ENCODE measurements at places on chromosomes 3 and 15.
A peak's percentile ranks its signal among the peaks of the same experiment; 100 is the strongest.

DNA sequence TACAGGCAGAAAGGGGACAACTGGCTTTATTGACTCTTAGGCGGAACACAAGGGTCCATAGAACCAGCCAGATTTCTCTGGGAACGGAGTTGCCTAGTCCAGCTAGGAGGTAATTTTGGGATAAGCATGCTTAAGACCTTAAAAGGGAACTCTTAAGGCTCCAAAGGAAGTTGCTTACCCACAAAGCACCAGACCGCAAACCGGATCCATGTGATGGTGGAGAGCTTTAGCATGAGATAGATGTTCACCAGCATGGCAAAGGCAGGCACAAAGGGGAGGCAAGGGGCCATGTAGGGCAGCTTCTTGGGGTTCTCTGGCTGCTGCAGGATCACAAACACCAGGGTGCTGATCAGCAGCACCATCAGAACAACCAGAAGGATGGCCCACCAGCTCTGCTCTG lies 61.4 kb downstream of the CLDN11 start:
- H3K4me1 ChIP-seq, result peaks cover 6% of the 10 kb centered on the region
- no peak overlapping the region for H3K27ac ChIP-seq
- H3K4me3 ChIP-seq, result no peak overlapping the region
- H3K27me3 ChIP-seq, result peaks cover 16% of the 10 kb centered on the region

DNA sequence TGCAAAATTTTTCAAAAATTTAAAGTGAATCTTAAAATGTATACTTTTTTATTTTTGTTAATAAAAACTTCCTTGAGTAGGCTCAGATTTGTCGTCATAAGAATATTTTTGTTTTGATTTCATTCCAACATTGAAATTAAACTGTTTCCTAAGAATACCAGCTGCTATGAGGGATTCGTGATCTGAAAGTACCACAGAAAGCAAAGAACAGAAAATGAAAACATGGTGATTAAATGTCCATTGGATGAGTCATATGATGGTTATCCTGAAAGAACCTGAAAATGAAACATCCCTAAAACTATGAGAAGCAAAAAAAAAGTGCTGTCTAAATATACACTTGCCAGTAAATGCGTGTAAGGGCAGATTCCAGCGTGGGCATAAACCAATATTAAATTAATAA lies 143.8 kb downstream of the GMNC start:
- no peak for DNase-seq
- no peak overlapping the region for H3K4me3 ChIP-seq
- no peaks in the 10 kb centered on the region for H3K36me3 ChIP-seq

GRCh38 chr3:124780761-124781475 lies 50.7 kb downstream of the UMPS start:
- H3K27me3 ChIP-seq, result peaks cover 25% of the 10 kb centered on the region
- no peak overlapping the region for H3K4me3 ChIP-seq
- no peak overlapping the region for H3K27ac ChIP-seq
- H3K4me1 ChIP-seq, result peaks cover 8% of the 10 kb centered on the region

DNA sequence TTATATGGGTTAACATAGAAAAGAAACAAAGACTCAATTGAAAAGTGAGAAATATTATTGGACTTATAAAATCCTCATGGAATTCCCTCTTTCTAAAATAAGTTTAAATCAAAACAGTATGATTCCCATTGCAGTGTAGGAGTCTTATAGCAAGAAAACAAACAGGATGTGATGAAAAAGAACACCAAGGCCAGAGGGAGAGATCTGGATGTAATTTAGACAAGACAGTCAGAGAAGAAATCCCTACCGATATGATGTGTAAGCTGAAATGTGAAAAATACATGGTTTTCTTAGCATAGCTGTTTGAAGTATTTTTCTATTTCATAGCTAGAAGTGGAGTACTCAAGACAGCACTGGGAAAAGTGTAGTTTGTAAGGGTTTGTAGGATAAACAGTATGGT lies 521.5 kb downstream of the RSL24D1 start:
- H3K4me3 ChIP-seq, result no peak overlapping the region
- DNase-seq, result no peak
- peaks cover 11% of the 10 kb centered on the region for H3K36me3 ChIP-seq
- no peaks in the 10 kb centered on the region for H3K4me1 ChIP-seq

- peaks cover 7% of the 10 kb centered on the region for H3K4me1 ChIP-seq
- H3K36me3 ChIP-seq, result no peaks in the 10 kb centered on the region
- no peak overlapping the region for H3K27ac ChIP-seq
Measured at GRCh38 chr3:172697558-172697957, 13.3 kb downstream of the NCEH1 start.

DNA sequence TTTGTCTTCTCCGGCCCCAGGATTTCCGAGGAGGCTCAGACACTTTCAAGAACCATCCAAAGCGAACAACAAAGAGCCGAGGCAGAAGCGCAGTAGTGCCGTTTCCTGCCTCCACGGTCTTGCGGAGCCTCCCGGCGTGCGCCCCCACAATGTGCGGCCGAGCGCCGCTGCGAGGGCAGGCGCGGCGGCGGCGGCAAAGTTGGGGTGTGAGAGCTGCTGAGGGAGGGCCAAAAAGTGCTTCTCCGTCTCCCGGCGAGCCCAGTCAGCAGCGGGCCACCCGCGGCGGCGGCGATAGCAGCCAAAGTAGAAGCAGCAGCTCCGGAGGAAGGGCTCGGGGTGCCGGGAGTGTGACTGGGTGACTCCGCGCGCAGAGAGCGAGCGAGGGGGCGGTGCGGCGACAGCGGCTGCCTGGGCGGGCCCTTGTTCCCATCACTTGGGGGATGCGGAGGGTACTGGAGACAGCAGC lies 749.1 kb downstream of the ROBO1 start:
- no peak overlapping the region for H3K4me3 ChIP-seq
- H3K27me3 ChIP-seq, result peaks cover 8% of the 10 kb centered on the region
- peak; percentile 5 for DNase-seq
- H3K27ac ChIP-seq, result no peak overlapping the region
- H3K36me3 ChIP-seq, result peaks cover 6% of the 10 kb centered on the region
- peaks cover 7% of the 10 kb centered on the region for H3K4me1 ChIP-seq

DNA sequence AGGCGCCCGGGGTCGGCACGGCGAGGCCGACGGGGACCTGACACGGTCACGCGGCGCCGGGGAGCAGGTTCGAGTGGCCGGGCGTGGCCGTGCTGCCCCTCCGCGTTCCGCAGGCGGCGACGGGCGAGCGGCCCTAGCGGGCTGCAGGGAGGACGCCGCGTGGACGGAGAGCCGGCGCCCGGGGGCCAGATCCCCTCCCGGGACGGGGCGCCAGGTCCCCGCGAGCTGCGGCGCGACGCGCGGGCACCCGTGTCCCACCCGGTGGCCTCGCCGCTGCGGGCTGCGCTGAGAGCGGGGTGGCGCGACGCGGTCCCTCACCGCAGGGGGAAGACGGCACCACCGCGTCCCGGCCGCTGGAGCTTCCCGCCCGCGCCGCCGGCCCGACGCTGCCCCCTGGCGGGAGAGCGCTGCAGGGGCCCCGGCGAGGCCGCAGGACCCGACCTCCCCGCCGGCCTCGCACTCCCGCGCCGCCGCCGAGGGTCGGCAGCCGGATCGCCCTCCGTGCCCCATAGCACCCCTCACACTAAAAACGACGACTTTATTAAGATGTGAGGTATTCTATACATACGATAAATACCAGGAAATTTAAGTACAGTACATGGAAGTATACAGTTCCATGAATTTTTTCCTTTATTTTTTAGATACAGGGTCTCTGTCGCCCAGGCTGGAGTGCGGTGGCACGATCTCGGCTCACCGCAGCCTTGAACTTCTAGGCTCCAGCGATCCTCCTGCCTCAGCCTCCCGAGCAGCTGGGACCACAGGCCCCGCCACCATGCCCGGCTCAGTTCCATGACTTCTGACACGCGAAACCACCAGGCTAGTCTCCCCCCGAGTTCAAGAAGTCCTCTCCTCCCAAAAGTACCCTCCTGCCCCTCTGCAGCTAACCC lies 1.3 kb upstream of the PIGZ start:
- peak; percentile 77 for DNase-seq
- H3K4me3 ChIP-seq, result peak overlapping the region; percentile 77
- H3K27me3 ChIP-seq, result peaks cover 24% of the 10 kb centered on the region
- peaks cover 17% of the 10 kb centered on the region for H3K36me3 ChIP-seq
- H3K27ac ChIP-seq, result peak overlapping the region; percentile 60

GRCh38 chr15:29815000-29815710 lies 7.1 kb downstream of the TJP1 start:
- H3K36me3 ChIP-seq, result peaks cover 2% of the 10 kb centered on the region
- no peak overlapping the region for H3K27ac ChIP-seq
- peaks cover 85% of the 10 kb centered on the region for H3K27me3 ChIP-seq
- DNase-seq, result no peak

DNA sequence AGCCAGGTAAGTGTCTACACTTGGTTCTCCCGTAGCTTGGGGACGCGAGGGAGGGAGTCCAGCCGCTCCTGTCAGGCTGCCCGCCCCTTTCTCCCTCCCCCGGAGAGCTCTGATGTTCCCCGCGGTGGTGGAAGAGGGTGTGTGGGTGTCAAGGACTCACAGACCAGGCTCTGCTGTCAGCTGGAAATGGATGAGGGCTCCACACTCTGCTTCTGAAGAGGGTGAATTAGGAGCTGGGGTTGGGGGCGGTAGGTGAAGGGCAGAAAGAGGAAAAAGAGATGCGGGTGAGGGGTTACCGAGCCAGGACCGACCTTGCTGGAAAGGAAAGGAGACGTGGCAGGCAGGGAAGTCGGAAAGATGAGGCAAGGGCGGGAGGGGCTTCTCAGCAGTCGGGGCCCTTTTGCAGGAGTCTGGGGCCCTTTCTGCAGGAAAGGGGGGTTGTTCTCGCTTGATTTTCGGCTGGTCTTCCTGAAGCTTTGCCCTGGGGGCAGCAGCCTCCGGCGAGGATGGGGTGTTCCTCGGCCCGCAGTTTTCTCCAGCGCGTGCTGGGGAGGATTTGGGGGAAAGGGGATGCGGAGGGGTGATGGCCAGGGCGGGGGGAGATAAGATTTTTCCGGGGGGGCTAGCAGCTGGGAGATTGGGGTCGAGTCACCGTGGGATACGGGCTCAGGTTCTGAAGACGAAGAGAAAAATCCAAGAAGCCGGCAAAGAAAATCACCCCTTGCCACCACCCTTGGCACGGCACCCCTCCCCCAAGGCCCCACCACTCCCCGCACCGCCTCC lies 602 bp upstream of the BAHD1 start:
- peaks cover 48% of the 10 kb centered on the region for H3K27me3 ChIP-seq
- H3K27ac ChIP-seq, result peak overlapping the region; percentile 55
- peak; percentile 46 for DNase-seq
- peaks cover 64% of the 10 kb centered on the region for H3K4me1 ChIP-seq
- H3K36me3 ChIP-seq, result peaks cover 2% of the 10 kb centered on the region

- no peak for DNase-seq
- H3K4me3 ChIP-seq, result peak overlapping the region; percentile 73
- no peaks in the 10 kb centered on the region for H3K36me3 ChIP-seq
- peaks cover 53% of the 10 kb centered on the region for H3K4me1 ChIP-seq
- peak overlapping the region; percentile 87 for H3K27ac ChIP-seq
- H3K27me3 ChIP-seq, result no peaks in the 10 kb centered on the region
Measured at GRCh38 chr3:42216302-42216701, 49.7 kb downstream of the CCK start.
